ENCODE measurements at places on chromosomes 3 and 15.

GRCh38 chr3:178084938-178085816 is 451.1 kb upstream of the KCNMB2 start:
- DNase-seq: no peak

- no peak for DNase-seq
These were observed 61.6 kb downstream of the IGSF11 start for GRCh38 chr3:118973050-118973449.

DNA sequence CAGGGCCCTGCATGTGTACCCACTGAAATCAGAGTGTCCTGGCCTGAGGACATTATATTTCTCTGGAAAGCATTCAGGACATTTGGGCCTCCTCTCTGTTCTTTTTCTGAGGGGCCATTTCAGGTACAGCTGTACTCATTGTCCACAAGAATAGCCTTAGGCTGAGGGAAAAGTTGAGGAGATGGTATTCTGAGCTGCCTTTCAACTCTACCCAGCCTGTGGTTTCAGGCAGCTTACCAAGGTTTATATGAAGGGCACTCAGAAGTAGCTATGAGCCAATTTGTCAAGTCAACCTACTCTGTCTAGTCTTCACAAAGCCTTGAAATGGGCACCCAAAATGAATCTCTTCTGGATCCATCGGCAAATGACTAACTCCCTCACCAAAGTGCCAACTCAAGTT is 9.4 kb downstream of the ATP13A4 start:
- DNase-seq: no peak

- DNase-seq: no peak
These were observed 254.3 kb upstream of the ARHGEF26 start for GRCh38 chr3:153866901-153867300.

GRCh38 chr3:32194653-32195052 is 43.8 kb upstream of the CMTM8 start:
- no peak for DNase-seq

- DNase-seq: no peak
These were observed 514 bp upstream of the FAM174B start for GRCh38 chr15:92656089-92656488.

DNA sequence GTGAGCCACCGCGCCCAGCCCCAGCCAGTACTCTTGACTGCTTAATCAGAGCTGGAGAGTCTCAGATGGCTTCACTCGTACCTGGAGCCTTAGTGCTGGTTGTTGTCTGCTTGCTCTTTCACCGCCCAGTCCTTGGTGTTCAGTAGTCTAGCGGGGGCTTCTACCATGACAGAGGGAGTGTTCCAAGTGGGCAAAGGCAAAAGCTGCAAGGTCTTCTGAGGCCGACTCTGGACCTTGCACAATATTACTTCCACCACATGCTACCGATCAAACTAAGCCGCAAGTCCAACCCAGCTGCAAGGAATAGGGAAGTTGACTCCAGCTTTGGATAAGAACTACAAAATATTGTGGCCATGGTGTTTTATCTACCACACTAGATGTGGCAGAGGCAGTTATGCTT is 6.6 kb downstream of the PARL start:
- no peak for DNase-seq

DNA sequence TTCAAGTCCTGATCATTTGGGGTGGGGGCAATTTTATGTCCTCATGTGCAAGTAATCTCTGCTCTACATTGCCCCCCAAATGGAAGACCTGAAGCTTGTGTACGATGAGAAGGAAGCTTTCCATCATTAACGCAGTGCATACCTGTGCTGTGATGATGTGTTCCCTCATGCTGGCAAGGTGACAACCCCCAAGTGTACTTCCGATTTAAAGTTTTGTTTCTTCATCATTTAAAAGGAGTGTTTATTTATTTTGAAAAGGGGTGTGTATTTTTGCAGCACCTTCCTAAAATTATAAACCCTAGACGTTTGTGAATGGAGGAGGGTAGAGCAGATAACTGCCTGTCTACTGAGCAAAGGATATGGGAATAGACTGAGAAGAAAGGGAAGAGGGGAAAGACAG is 45.3 kb downstream of the C2CD4A start:
- no peak for DNase-seq

DNA sequence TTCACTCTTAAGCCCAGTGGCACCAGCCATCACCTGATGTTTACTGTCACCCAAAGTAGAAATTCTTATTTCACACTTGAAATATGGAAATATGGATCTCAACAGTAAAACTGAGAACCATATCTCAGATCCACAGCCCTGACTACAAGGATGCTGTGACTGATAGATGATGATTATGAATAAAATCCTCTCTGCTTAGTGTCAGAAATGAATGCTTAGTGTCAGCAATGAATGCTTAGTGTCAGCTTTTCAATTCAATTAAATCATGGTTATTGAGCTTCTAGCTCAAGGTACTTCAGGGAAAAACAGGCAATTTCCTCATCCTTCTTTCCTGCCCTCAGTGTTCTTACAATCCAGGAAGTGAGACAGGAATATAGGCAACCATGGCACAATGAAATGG is 392.3 kb downstream of the LSAMP start:
- no peak for DNase-seq

- no peak for DNase-seq
These were observed 993 bp upstream of the SIAH2 start for GRCh38 chr3:150763841-150764483.

- DNase-seq: no peak
These were observed 68.2 kb downstream of the HMCES start for GRCh38 chr3:129346695-129347457.

DNA sequence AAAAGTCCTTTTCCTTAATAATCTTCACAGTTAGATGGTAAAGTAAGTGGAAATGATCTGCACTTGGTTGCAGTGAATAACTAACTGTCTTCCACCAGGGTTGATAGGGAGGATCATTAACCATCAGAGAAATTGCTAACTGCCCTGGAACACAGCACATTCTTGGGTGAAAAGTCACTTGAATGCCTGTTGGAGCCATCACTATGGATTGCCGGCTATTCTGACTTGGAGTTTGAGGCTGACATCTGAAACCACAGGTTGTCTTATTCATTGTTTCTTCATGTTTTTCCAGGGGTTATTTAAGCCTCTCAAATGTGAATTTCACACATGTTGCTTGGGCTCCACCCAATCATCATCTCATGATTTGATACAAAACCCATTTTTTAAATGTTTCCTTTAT is 901.4 kb downstream of the MCTP2 start:
- no peak for DNase-seq

DNA sequence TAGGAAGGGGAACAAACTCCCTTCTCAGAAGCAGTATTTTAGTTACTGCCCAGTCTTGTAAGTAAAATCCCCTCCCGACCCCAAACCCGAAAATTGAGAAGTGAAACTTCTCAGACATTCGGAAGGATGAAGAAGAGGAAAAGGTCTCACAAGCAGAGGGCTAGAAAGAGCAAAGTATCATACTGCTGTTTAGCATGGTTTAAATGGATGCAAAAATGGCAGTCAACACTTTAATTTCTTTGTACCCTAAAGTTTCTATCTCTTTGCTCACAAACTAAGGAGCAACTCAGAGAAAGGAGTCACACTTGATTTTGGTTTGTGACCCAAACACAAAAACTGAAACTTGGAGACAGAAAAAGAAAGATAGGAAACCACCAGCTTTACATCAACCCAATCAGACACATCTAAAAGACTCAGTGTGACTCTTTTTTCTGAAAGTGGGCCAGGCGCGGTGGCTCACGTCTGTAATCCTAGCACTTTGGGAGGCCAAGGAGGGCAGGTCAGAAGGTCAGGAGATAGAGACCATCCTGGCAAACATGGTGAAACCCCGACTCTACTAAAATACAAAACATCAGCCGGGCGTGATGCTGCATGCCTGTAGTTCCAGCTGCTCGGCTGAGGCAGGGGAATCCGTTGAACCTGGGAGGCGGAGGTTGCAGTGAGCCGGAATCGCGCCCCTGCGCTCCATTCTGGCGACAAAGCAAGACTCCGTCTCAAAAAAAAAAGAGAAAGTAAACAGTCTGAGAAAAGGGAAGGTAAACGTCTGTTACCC is 63.2 kb upstream of the ATP11B start:
- DNase-seq: no peak

DNA sequence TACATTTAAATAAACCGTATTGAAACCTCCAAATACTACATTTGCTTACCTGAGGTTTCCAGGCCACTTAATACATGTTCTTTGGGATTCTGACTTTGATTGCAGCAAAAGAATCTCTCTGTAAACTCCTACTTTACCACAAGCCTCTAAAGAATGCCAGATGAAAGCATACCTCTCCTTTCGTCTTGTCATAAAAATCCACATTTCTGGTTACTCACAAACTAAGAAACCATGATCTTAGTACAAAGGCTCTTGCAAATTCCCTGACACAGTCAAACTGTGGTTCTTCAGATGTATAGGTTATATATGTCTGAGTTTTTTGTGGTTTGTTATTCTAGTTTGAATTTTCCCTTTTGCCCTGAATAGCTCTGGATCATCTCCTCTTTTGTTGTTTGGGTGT is 188.4 kb downstream of the RAP2B start:
- DNase-seq: no peak

DNA sequence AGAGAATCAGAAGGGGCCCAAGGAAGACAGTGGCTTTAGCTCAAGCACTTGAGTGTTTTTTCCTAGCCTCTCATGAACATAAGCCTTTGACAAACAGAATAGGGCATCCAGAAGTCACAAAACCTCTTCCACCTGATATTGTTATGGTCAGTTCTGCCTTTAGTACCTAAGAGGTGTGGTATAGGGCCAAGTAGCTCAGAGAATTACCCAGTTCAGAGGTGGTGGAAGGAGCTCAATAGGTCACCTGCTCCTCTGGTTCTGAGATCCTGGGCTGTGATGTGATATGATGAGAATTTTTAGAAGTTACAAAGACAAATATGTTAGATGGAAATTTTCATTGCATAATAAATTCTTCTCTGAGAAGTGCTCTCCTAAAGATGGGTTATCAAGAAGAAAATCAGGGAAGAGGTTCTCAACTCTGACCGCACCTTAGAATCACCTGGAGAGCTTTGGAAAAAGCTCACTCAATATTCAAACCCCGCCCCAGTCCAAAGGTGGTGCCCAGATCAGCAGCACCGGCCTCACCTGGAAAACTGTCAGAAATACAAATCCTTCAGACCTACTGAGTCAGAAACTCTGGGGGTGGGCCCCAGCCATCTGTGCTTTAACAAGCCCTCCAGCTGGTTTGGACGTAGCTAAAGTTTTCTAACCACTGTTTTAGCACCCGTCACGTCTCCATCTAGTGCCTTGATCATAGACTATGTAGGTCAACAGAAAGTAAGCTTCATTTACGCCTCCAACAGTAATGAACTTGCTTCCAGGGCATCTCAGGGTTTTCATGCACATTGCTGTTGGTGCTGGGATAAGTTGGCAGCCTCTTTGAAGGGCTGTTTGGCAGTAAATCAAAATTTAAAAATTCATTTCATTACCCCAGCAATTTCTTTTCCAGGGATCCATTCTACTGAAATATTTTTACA is 101.3 kb downstream of the MYH15 start:
- no peak for DNase-seq
